Astrocyte of the cerebellum (primary cell): ENCODE measurements at places on chromosomes 4 and X.

DNA sequence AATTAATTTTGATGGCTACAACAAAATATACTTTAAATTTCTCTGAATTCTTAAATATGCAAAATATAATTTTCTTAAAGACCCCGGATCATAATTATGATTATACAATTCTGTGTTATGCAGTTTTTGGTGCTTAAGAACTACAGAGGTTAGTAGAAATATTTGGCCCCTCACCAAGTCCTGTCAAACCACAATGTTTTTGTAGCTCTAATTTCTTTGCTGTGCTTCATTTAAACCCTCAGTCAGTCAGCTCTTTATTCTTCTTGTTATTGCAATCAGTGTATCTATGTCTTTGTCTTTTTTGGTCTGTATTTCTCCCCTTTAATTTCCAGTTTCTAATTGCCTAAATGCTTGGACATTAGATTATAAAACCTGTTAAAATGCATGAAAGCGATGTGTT, 186.1 kb downstream of the CAMK2D start:
- DNase-seq: peak; percentile 86

DNA sequence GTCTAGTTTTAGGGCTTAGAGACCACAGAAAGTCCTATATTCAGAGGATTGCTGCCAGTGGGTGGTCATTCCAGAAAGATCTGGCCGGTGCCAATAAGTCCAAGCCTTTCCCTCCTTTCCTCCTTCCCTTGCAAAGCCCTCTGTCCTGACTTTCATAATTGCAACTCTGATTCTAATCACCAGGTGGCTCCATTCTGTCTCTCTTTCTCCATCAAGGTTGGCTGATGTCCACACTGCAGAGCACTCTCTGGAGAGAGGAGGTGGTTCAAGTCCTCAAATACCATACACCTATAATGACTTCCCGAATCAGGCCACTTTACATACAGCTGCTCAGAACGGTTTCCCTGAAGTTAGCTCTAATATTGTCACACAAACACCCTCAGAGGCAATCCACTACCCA, 22.4 kb upstream of the ARMCX4 start:
- DNase-seq: no peak

- peak; percentile 82 for DNase-seq
Measured at GRCh38 chr4:169079942-169080827, 70.1 kb upstream of the CBR4 start.

DNA sequence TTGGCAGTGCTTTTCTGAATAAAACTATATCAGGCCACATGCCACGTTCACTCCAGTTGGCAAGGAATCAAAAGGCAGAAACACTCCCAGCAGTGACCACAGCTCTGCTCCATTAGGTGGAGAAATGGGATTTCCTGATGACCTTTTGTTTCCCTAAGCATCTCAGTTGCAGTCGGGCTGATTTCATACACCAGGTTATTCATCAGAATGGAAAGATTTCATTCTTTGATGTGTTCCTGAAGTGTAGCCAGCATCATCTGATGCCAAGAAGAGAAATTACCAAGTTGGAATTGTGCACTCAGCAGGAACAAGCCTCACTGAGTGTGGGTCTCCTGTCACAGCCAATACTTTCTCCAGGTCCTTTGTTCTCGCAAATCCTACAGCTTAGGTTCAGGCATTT, 193.7 kb downstream of the SPATA18 start:
- no peak for DNase-seq

DNA sequence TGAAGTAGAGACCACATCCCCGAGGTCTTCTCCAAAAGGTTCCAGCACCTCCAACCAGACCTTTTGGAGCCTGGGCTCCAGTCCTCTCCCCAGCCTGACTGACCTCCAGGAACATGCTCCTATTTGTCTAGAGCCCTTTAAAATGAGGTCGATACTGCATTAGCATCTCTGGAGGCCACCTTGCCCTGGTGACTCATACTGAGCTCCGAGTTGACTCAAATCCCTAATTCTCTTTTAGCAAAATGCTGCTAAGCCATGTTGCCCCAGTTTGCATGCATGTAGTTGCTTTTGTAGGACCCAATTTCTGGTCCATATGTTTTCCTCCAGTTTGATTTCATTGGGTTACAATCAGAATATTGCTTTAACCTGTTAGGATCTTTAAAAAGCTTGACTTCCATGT, 43.5 kb upstream of the CITED1 start:
- no peak for DNase-seq

DNA sequence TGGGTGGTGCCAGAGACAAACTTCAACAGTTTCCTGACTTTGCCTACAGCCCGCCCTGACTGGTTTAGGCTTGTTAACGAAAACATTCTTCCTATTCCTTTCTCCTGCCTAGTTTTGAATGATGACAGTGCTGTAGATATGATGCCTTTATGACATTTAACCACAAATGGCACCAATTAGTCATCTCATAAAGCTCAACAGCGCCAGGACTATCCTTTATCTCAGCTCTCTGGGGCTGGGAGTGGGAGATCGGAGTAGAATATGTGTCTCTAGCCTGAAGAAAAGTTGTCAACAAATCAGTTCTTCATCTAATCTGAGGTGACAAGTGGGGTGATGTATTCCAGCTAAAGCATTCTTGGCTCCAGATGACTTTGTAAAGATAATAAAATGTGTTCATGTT, 64.6 kb upstream of the SH3RF1 start:
- DNase-seq: no peak

DNA sequence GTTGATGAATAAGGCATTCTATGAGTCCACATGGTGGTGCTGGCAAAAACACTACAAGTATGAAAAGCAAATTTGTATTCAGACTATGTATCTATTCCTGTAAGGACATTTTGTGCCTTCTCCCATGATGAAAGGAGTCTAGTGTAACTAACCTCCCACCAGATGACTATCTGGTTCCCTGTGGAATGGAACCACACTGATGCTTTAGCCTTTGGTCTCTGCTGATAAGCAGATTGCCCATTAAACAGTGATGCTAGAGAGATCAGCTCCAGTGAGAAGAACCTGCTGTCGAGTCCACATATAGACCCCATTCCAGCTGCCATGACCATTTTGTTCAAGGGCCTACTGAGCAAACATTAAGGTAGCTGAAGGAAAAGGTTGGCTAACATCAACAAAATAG, 10.5 kb upstream of the THOC2 start:
- no peak for DNase-seq

DNA sequence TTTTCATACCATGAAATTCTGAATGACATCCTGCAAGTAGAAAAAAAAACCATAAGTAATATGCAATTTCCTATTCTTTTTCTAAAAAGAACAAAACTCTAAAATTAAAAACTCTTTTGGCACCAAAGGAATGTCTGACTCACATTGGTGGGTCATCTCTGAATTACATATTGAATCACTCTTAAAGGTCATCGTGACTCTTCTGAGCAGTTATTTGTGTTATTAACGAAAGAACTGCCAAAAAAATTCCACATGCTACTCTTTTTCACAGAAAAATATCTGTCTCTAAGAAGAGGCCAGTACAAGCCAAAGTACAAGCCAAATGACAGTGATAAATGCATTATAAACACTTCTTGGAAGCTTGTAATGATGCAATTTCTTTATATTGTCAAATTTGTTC, 282.2 kb downstream of the GUCY2F start:
- peak; percentile 4 for DNase-seq

- no peak for DNase-seq
Measured at GRCh38 chr4:83109480-83110222, 4.9 kb downstream of the PLAC8 start.

- DNase-seq: no peak
Measured at GRCh38 chr4:20254511-20255250, 3.0 kb downstream of the SLIT2 start.

GRCh38 chr4:3389233-3390215, 52.2 kb upstream of the HGFAC start:
- no peak for DNase-seq

- no peak for DNase-seq
Measured at GRCh38 chr4:143270256-143270838, 66.3 kb upstream of the GAB1 start.

- DNase-seq: no peak
Measured at GRCh38 chrX:16213961-16214360, 46.7 kb downstream of the MAGEB17 start.

GRCh38 chrX:151870602-151871001, 42.1 kb upstream of the MAGEA4 start:
- DNase-seq: peak; percentile 57

- no peak for DNase-seq
Measured at GRCh38 chrX:55342533-55343501, 78.1 kb upstream of the PAGE3 start.

GRCh38 chr4:36053930-36054329, 190.4 kb downstream of the ARAP2 start:
- DNase-seq: peak; percentile 93

GRCh38 chrX:21745756-21746155, 12.2 kb downstream of the SMPX start:
- no peak for DNase-seq

- no peak for DNase-seq
Measured at GRCh38 chrX:48927736-48928382, 9.0 kb upstream of the PIM2 start.

DNA sequence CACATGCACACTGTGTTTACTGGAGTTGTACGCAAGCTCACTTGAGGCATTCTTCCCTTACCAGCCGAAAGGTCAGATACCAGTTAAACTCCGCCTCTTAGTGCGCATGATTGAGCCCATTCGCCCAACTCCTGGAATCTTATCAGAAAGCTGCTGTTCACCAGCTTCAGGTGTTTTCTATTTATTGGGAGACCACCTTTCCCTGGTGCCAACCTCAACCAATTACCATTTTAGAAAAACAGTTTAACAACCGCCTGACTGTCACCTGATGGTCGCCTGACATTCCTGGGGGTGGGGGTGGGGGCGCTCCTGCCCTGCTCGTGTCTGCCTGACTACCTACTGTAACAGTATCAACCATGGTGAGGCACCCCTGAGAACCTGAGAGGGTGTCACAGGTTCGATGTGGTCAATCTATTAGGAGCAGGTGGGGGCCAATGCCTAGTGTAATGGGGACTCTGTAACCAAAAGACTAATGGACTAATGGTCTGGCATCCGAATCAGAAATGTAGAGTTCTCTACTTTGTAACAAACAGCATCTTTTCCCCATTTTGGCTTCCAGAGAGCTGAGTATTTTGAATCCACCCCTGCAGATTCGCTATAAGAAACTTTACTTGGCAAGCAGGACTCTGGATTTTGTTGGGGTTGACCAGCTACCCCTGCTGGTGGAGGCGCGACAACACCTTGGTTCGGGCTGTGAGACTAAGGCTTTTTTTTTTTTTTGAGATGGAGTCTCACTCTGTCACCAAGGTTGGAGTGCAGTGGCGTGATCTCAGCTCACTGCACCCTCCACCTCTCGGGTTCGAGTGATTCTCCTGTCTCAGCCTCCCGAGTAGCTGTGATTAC, 58.2 kb upstream of the ZNF157 start:
- peak; percentile 16 for DNase-seq

GRCh38 chr4:104283303-104283702, 211.4 kb downstream of the CXXC4 start:
- no peak for DNase-seq

DNA sequence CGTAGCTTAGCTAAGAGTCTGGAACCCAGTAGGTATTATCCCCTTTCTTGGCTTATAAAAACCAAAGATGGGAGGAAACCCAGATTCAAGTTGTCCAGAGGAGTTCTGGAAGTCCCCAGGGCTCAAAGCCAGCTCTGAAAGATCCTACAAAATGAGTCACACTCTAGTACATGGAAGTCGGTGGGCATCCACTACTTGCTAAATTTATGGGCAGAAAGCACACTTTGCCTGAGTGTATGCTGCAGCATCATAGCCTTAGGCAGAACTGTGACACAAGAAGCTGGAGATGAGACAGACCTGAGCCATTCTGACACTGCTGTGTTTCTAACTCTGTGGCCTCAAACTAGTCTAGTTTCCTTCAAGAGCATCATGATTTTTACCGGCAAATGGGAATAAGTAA, 429.3 kb downstream of the AFF2 start:
- no peak for DNase-seq

- no peak for DNase-seq
Measured at GRCh38 chrX:18596096-18596495, 75.8 kb downstream of the RS1 start.

GRCh38 chr4:165106518-165106917, 6.1 kb downstream of the TMEM192 start:
- no peak for DNase-seq

DNA sequence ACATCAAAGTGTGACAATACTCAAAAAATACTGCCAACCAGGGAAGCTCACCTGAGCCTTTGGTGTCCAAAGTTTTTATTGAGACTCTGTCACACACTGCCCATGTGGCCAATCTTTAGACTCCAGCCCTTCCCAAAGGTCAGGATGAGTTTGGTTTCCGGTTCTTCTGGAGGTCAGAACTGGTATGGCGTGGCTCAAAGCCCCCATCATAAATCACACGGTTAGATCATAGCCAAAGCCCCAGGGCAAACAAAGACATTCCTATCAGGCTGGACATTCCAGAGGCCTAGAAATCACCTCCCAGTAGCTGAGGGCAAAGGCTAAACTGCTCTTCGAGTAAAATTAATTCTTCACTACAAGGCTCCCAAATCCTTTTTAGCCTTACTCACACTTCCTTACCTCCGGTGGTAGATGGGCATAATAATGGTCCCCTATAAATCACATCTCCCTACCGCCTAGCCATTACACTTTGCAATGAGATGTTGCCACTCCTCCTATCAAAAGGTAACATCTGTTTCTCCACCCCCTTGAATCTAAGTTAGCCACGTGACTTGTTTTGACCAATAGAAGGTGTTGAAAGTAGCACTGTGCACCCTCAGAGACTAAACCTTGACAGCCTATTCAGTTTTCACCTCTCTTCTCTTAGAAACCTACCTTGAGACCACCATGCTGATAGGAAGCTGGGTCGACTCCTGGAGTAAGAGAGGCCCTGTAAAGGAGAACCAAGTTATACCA, 137.8 kb upstream of the DUSP21 start:
- no peak for DNase-seq

GRCh38 chr4:152368001-152368400, 167.9 kb downstream of the FBXW7 start:
- no peak for DNase-seq

DNA sequence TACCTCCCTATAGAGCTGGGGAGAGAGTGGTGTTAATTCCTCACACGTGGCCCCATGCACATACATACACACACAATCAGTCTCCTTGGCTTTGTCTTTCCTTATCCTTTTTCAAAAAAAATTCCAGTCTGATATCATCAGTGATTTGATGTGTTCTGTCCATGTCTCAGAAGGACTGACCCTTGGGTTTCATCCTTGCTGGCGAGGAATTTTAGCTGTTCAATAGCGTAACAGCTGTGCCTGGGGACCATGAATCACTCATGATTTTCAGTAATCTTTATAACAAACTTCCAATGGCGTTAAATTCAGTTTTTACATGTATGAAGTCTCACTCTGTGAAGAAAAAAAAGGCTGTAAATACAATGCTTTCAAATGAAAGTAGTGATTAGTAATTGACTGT, 204.6 kb downstream of the RBMX2 start:
- no peak for DNase-seq

DNA sequence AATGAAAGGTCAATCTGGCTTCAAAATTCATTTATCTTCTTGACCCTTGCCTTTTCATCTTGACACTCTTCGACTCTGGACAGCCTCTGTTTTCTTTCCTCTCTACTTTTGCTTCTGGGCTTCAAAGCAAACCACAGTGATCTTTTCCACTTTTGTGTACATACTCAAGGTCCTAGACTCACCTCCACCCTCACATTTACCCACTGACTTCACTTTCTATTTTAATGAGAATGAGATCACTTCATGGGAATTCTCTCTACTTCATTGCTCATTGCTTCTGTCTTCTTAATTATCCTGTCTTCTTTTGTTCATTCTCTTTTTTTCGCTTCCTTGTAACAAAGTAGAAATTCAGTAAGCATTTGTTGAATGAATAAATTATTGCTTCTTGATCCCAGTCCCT, 330.1 kb upstream of the HAND2 start:
- no peak for DNase-seq

- DNase-seq: no peak
Measured at GRCh38 chrX:151974336-151975227, at the start of gene GABRE. GABRE (minus strand) TSS chrX:151974676; CDS start chrX:151974625, 51 bp downstream.

- no peak for DNase-seq
Measured at GRCh38 chr4:93648258-93648657, 180.3 kb upstream of the ATOH1 start.
